ENCODE measurements at places on chromosomes 1 and 21. TPM values are rescaled to one million over a fixed set of nuclear protein-coding genes. Genes with fewer than 3 reads are reported as not detected.

Gene FAAH
- 0.35 TPM for total RNA-seq

Gene OPTC
- total RNA-seq, result not detected

Gene RHOU
- not detected for total RNA-seq

Gene AK5
- 14.9 TPM for total RNA-seq

Gene RPE65
- total RNA-seq, result not detected

Gene ZNF683
- total RNA-seq, result not detected

Gene INPP5B
- 18.1 TPM for total RNA-seq

Gene SPAG17
- total RNA-seq, result not detected

Gene CSF3R
- total RNA-seq, result not detected

Gene LRRC53
- total RNA-seq, result not detected

Gene STYXL2
- total RNA-seq, result 0.07 TPM

Gene DENND2D
- not detected for total RNA-seq

GRCh38 chr1:177923441-177923840 is 46.4 kb downstream of the SEC16B start:
- DNase-seq, result no peak

GRCh38 chr1:95953015-95953414 is 719.0 kb downstream of the RWDD3 start:
- peak; percentile 40 for DNase-seq

DNA sequence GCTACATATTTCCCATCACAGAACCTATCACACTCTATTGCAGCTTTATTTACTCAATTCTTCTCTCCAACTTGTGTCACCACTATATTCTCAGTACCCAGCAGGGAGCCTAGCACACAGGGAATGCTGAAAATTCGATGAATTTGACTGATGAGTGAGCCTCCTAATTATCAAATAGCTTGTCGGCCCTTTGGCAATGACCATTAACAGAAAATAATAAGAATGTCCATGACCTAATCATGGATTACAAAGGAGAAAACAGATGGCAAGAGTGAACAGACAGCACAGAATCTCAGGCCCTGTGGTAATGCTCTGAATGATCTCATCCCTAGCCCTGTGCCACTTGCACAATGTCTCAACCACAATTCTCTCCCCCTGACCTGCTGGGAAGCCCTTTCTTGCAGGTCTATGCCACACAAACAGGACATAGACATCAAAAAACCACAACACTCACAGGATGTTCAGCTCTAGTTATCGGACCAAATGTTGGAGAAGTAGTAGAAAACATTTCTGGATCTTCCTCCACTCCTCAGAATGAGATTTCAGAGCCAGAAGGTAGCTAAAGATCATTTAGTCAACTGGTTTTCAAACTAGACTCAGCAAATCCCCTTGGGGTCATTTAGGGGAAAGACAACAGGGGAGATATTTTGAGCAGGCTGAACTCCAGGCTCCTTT is 68.4 kb downstream of the LUZP1 start:
- DNase-seq, result peak; percentile 97

DNA sequence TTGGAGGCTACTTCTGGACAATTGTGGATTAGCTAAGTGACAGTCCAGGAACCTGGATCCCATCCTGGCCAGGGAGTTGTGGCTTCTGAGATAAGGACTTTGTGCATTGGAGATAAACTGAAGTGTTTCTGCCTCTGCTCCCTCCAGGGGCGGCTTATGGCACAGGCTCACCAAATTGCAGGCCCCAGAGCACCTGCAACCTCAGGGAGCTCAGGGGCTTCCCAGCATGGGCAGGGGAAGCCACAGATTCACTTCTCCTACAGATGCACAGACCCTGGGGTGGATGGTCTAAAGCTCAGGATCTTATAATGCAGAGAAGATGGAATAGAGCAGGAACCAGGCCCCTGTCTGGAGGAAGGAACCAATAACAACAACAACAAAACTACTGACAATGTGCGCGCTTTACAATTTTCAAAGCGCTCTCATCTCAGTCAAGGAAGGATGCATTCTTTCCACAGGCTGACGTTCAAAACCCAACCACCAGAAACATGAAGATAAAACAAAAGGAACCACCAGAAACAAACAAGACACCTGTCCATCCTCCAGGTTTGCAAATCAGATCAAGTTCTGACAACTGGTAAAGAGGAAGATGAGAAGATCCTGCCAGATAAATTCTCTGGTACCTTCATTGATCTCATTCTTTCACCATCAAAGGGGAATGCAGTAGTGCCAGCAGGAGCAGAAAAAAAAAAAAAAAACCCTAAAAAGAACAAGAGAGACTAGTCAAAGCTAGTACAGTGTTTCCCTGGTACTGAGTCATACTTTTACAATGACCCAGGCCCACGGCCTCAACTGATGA is 121.0 kb upstream of the IRF2BP2 start:
- peak; percentile 91 for DNase-seq

GRCh38 chr1:3052501-3052900 is 16.5 kb upstream of the PRDM16 start:
- DNase-seq, result no peak

DNA sequence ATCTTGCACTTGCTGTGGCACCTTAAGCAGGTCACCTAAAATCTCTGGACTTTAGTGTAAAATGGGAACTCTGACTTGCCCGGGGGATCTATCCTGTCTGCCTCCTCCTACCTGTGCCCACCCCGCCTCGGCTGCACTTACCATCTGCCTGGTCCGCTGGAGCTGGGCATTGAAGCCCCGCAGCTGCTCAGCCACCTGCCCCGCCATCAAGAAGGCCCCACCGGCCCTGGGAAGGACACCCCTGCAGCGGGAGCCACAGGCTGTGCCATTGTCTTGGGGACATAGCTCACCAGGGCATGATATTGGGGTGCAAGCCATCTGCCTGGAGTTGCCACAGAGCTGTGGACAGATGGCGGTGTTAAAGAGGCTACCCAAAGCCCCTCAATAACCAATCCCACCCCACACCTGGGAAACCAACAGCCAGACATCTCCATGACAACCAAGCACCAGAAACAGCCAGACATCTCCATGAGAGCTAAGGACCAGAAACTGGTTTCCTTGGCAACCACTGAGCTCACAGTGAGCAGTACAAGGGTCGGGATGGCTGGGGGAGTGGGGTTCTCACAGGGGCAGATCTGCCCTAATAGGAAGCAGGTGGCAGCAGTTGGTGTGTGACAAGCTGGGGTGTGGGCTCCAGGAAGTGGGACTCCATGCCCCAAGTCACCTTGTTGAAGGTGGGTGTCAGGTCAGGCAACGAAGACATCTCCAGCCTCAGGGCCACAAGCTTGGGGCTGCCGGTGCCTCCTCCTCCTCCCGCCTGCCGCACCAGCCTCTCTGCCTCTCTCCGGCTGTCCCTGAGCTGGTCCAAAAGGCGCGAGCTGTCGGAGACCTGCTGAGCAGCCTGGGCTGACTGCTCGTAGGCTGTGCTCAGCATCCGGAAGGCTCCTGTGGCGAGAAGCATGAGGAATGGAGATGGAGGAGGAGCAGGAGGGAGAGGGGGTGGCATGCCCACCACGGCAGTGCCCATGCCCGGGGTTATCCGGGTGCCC is 29.1 kb downstream of the LAMB3 start:
- DNase-seq, result no peak

DNA sequence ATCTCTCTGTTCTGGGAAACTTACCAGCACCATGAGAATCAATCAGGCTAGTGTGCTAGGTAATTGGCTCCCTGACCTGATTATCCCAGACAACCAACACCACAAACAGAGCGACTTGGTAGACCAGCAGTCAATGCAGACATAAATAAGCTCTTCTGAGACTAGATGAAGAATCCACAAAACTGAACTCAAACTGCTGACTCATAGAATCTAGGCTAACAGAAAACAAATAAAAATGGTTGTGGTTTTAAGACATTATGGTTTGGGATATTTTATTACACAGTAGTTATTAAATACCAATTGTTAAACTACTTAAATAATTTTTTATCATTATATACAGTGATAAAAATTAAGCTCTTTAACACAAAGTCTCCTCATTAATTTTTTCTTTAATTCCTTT is 535.7 kb downstream of the COL11A1 start:
- peak; percentile 2 for DNase-seq

- no peak for DNase-seq
Measured at GRCh38 chr1:156157506-156157905, 4.1 kb downstream of the SEMA4A start.

- DNase-seq, result no peak
Measured at GRCh38 chr1:162265983-162266382, 110.7 kb downstream of the SPATA46 start.

GRCh38 chr1:155070721-155071569 is 7.4 kb downstream of the EFNA4 start:
- no peak for DNase-seq

DNA sequence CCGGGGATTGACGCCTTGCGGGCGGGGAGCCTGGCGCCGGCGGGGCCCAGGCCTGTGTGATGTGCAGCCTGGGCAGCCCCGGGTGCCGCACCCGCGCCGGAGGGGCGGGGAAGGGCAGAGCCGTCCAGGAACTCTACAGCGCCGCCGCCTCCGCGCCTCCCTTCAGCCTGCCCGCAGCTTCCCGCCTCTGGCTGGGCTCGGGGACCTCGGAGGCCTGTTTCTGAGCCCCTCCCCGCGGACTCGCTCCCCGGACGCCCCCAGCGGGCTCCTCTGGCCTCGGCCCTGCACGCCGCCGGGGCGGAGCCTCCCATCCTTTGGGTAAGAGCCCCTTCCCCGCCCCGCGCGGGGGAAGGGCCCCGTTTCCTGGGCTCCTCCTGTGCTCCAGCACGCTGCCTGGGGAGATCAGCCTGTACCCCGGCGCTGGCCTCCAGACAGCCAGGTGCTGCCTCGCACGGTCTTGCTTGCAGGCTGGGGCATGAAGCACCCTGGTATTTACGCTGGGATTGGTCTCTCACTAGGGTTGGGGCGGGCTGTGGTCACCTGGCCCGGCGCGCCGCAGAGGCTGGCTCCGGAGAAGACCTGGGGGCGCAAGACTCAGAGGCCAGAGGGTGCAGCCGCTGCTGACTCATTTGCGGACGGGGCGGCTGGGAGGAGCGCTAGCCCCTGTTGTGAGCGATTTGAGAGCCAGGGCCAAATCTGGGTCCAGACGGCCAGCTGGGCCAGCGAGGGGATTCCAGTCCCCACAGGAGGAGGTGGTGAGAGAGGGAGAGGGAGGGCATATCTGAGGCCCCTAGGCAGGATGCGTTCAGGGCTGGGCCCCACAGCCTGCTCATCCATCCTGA is 5.7 kb upstream of the ACOT11 start:
- peak; percentile 93 for DNase-seq

DNA sequence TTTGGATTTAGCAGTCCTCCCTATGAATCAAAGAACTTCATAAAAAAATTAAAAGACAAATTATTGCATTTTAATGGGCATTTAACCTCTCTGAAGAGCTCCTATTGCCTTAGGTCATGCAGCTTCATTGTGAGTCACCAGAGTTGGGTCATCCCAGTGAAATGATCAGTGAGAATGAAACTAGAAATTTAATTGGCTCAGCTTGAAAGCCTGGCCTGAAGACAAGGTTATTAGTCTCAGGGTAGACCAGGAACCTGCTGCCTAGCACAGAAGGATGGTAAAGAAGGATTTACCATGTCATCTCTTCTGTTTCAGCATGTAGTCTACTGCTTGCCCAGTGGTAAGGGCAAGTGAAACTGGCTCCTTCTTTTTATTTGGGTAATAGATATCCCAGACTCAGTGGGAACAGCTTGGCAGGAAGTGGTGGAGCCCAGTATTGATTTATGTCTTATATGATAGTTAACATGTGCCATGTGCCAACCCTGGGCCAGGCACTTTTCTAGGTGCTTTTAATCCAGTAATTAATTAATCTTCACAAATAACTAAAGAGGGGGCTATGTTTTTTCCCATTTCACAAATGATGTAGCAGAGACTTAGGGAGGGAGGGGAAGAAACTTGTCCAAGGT is 23.6 kb downstream of the LAMC2 start:
- DNase-seq, result peak; percentile 87

DNA sequence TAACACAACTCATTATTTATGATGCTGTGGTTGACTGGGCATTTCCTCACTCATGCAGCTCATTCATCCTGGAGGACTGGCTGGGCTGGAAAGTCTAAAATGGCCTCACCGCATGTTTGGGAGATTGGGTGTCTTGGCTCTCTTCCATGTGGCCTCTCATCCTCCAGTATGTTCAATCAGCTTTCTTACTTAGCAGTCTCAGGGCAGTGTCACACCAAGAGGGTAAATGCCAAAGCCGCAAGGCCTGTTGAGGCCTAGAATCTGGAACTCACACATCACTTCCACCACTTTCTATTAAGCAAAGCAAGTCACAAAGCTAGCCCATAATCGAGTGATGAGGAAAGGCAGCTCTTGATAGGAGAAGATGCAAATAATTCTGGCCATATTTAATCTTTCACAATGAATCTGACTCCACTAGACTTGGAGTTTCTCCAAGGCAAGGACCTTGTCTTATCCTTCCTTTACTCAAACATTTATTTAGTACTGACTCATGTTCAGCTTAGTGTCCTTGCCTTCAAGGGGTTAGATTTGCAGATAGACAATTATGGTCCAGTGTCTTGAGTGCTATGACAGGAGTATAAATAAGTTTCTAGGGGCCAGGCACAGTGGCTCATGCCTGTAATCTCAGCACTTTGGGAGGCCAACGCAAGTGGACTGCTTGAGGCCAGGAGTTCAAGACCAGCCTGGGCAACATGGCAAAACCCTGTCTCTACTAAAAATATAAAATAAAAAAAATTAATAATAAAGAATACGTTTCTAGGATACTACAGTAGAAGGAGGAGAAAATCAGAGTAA is 45.1 kb downstream of the TMEM53 start:
- DNase-seq, result peak; percentile 63

DNA sequence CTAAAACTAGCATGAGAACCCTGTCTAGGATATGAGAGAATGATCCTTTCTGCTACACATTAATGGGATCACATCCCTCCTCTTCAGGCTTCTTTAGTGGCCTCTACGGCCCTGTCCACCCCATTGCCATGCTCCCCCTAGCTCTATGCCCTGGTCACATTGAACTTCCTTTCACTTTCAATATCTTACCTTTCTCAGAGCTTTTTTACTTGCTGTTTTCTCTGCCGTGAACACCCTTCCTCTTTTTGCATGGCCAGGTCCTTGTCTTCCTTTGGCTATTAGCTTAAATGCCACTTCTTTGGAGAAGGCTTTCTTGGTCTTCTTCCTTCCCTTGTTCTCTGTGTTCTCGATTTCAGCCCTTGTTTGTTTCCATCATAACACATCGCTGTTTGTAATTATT is 97.4 kb downstream of the GIPC2 start:
- DNase-seq, result no peak

- DNase-seq, result no peak
Measured at GRCh38 chr1:213251972-213252371, 200.9 kb downstream of the RPS6KC1 start.

Data from HT1080 (cell line).